ENCODE measurements at places on chromosomes 11 and 22. TPM values are rescaled to one million over a fixed set of nuclear protein-coding genes. Genes with fewer than 3 reads are reported as not detected.
A peak's percentile ranks its signal among the peaks of the same experiment; 100 is the strongest.

DNA sequence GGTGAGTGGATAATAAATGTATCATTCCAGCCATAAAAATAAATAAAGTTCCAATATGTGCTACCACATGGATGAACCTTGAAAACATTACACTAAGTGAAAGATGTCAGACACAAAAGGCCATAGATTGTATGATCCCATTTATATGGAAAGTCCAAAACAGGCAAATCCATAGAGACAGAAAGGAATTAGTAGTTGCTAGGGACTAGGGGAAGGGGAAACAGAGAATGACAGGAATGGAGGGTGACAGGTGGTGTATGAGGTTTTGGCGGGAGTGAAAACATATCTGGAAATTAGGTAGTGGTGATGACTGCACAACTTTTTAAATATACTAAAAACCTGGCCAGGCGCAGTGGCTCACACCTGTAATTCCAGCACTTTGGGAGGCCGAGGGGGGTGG is 15.2 kb upstream of the CARD10 start:
- no peaks in the 10 kb centered on the region for H3K27me3 ChIP-seq
- peaks cover 30% of the 10 kb centered on the region for H3K4me1 ChIP-seq
- no peak overlapping the region for H3K4me3 ChIP-seq
- H3K27ac ChIP-seq, result peak overlapping the region; percentile 85
- no peak for DNase-seq
- H3K36me3 ChIP-seq, result no peaks in the 10 kb centered on the region

DNA sequence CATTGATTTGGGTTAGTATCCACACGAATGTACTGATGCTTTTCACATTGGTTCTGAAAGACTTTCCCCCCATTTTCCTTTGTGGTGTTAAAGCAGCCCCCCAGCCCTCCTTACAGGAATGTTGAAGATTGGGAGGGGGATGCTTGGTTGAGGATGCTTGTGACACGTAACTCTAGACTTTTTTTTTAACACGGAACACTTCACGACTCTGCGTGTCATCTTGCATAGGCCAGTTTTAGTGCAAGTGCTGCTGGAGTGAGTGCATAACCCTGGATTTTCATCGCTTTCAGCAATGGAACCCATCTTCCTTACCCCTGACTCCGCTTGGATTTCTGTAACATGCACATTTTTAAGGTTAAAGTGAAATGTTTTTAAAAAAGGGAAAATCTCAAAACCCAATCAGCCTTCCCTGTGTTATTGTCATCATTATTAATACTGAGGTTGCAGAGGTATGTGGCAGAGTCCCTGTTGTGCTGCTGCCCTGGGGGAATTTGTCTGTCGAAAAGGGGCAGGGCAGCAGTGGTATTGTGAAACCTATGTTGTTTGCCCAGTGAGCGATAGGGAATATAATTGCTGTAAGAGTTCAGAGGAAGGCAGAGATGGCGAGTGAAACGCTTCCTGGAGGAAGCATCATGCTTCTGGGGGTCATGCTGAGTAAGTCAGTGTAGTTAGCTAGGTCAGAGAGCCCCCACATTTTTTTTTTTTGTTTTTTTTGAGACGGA is 12.1 kb downstream of the CECR2 start:
- no peaks in the 10 kb centered on the region for H3K36me3 ChIP-seq
- no peak for DNase-seq
- H3K4me3 ChIP-seq, result no peak overlapping the region
- H3K27me3 ChIP-seq, result peaks cover 15% of the 10 kb centered on the region
- H3K4me1 ChIP-seq, result no peaks in the 10 kb centered on the region

DNA sequence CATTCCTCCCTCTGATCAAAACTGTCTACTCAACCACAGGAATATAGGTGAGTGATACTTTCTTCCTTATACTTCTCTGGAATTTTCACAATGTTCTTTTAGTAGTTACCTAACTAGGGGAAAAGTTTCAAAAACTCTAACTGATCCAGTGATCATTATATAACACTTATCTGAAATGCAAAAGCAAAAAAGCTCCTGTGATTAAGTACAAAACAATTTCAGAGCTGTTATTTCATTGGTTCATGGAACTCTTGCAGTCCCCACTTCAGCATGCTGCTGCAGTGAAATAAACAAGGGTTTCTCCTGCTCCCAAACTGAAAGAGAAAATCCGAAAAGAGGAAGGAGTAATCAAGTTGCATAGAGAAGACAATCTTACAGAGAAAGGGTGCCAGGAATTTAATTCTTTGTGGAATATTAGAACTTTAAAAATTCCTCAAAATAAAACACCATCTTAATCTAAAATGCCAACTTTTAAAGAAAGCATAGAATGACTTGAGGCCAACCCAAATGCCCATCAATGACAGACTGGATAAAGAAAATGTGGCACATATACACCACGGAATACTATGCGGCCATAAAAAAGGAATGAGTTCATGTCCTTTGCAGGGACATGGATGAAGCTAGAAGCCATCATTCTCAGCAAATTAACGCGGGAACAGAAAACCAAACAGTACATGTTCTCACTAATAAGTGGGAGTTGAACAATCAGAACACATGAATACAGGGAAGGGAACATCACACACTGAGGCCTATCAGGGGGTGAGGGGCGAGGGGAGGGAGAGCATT is 20.3 kb downstream of the PPP2R1B start:
- peaks cover 55% of the 10 kb centered on the region for H3K36me3 ChIP-seq
- H3K27ac ChIP-seq, result peak overlapping the region; percentile 82
- no peak overlapping the region for H3K4me3 ChIP-seq
- no peak for DNase-seq
- H3K4me1 ChIP-seq, result peaks cover 24% of the 10 kb centered on the region
- no peaks in the 10 kb centered on the region for H3K27me3 ChIP-seq

- H3K27me3 ChIP-seq, result no peaks in the 10 kb centered on the region
- peak overlapping the region; percentile 43 for H3K27ac ChIP-seq
- peaks cover 13% of the 10 kb centered on the region for H3K36me3 ChIP-seq
- H3K4me1 ChIP-seq, result peaks cover 17% of the 10 kb centered on the region
- H3K4me3 ChIP-seq, result no peak overlapping the region
These were observed 156.4 kb downstream of the ATG16L2 start for GRCh38 chr11:72970557-72971118.

DNA sequence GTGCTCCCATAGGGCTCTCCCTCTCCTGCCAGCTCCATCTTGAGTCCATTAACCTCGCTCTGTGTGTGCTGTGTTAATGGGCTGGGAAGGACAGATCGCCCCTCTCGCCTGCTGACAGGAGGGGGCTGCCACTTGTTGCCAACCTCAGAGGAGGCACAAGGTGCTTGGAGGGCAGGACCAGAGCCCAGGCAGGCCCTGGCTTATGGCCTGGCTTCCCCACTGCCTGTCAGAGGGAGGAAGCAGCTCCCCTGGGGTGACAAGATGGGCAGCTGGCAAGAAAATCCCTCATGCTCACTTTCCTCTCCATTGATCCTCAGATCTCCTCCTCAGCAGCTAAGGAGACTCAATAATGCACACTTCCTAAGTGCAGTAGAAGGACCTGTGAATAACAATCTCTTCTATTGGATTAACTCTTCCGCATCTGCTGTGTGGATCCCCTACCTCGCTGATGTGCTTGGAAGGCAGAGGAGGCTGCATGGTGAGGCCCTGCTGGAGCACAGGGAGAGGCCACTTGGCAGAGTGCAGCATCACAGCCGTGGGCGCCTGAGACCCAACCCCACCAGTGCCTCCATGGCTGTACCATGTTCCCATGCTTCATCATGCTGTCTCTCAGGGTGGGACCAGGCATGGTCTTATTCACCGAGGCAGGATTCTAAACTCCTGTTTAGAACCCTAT is 70.3 kb downstream of the TRIM29 start:
- peaks cover 20% of the 10 kb centered on the region for H3K27me3 ChIP-seq
- no peak overlapping the region for H3K4me3 ChIP-seq
- no peaks in the 10 kb centered on the region for H3K4me1 ChIP-seq

The FXYD6 gene
- total RNA-seq, result 0.99 TPM

The TSPAN18 gene
- 14.2 TPM for total RNA-seq

The BMAL1 gene
- total RNA-seq, result 23.0 TPM

The TENM4 gene
- 74.1 TPM for total RNA-seq

The KRTAP5-8 gene
- not detected for total RNA-seq

The OVOL1 gene
- total RNA-seq, result not detected

The SCARF2 gene
- total RNA-seq, result 50.8 TPM

The MISFA gene
- total RNA-seq, result 3.0 TPM
